ENCODE measurements at places on chromosomes 12 and 14.

DNA sequence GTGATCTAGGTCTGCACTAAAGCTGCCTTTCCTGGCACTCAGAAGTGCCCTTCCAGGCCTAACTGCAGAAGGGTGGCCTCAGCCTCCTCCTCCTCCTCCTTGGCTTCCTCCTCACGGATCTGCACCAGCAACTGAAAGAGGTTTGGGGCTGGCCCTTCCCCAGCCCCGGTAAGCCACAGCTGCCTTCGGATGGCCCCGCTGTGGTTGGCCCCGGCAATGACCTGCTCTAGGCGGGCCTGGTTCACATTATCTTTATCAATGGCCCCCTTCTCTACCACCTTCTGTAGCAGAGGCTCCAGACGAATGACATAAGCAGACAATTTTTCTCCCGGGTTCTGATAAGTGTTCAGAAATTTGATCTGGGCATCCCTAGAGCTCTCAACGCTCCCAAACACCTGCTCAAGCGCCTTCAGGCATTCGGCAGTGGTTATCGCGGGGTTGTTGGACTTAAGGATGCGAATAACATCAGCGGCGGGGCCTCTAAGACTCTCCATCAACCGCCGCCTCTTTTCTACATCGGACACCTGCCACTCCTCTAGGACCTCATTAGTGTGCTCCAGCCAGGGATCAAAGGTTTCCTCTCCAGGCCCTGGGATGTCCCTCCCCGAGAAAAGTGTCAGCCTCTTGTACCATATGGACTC lies 1.5 kb downstream of the PNMA1 start:
- DNase-seq = no peak

- DNase-seq = no peak
Measured at GRCh38 chr12:95836630-95837239, 22.0 kb upstream of the SNRPF start.

DNA sequence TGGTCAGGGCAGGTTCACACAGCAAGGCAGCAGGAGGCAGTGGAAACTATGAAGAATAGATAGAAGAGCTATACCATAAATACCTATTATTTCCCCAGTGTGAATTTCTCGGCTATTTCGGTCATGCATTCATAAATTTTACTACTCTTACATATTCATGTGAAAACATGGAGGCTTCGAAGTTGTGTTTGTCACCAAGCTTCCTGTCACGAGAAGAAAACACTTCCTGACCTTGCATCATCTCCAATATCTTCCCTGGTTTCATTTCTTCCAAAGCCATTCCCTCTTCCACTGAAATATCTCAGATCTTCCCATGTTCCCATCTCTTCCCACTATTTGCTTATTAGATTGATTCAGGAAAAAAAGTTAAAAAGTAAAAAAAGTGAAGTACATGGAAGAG lies 80.4 kb downstream of the CPNE8 start:
- no peak for DNase-seq

GRCh38 chr14:93535537-93535936 lies 104.8 kb downstream of the UNC79 start:
- DNase-seq = no peak

GRCh38 chr12:23543767-23544166 lies 405.7 kb downstream of the SOX5 start:
- DNase-seq = no peak

GRCh38 chr12:71164166-71164565 lies 6.4 kb upstream of the TSPAN8 start:
- DNase-seq = no peak
